ENCODE measurements at places on chromosomes 4 and X.
A peak's percentile ranks its signal among the peaks of the same experiment; 100 is the strongest.

- no peak for DNase-seq
These were observed 1001.6 kb upstream of the IGFBP7 start for GRCh38 chr4:58111818-58112217.

DNA sequence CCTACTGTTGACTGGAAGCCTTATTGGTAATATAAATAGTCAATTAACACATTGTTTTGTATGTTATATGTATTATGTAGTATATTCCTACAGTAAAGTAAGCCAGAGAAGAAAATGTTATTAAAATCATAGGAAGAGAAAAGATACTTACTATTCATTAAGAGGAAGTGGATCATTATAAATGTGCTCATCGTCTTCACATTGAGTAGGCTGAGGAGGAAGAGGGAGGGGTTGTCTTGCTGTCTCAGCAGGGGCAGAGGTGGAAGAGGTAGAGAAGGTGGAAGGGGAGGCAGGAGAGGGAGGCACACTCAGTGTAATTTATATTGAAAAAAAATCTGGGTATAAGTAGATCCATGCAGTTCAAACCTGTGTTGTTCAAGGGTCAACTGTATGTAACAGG, 10.6 kb downstream of the CDKL5 start:
- DNase-seq: no peak

GRCh38 chrX:63128509-63128908, 222.6 kb downstream of the SPIN4 start:
- peak; percentile 32 for DNase-seq

DNA sequence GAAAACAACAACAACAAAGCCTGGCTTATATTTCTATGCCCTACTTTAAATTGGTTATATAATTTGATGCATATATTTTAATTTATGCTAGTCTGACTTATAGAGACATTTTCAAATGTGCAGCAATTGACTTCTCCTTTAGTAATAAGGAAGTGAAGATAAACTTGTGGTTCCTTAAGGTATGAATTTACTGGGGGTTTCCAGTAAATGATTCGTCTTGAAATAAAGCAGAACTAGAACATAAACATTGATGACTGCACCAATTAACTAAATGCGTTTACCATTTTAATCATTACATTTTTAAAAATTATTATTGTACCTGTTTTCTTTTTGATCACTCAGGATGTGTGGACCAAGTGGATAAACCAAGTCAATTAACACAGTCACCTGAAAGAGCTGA, 99.6 kb upstream of the CCSER1 start:
- peak; percentile 69 for DNase-seq

DNA sequence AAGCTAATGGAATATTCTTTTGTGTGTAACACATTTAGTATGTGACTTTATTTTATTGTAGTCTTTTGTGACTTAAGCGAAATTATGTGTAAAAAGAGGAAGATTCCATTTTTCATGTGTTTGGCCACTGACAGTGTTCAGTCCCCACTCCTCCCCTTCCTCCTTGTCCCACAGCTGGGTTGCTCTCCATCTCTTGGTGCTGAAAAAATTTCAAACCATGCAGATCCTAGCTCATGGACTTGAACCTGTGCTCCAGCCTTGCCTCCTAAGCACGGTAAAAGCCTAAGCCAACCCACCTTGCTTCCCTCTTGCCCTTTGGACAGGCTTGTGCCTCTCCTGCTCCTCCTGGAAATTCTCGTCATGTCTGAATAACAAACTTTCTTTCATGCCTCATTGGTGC, 2008.5 kb upstream of the TENM3 start:
- peak; percentile 22 for DNase-seq
